ENCODE measurements at places on chromosomes 12 and 14.

- no peak for DNase-seq
Measured at GRCh38 chr12:107431942-107432341, 253.7 kb upstream of the PWP1 start.

DNA sequence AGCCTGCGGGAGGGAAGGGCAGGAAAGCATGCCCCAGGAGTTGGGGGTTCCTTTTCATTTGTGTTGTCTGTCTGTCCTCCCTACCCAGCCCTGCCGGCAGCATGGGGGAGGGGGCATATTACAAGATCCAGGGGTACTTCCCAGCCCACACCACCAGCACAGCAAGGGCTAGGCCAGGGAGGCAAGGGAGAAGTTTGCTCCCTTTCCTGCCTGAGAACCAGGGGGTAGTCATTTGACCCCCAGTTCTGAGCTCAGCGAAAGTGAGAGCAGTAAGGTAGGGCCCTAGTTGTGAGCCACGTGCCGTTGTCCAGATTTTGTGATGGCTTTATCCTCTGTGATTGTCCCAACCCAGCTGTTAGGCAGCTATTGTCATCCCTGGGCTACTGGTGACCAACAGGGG is 364.7 kb downstream of the BCL11B start:
- DNase-seq = no peak

DNA sequence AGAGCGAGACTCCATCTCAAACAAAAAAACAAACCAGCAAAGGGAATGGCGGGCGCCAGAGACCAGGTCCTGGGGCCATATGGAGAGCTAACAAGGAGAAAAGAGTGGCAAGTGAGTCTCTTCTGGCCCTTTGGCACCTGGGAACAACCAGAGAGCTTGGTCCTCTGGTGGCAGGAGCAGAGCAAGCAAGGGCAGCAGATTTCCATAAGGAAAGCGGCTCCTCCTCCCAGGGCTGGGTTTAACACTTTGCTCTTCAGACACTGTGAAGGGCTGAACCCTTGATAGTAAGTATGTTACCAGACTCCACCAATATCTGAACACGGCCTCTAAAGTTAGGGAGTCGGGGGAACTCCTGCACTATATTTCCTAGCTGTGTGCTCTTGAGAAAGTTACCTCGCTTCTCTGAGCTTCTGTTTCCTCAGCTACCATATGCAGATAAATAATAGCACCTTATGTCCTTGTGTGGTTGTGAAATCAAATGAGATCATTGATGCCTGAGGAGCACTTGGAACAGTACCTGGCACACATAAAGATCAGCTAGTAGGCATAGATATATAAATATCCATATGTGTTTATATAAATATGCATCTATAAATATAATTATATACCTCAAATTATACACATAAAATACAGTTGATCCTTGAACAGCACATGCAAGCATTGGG is 33.4 kb upstream of the PLEKHG6 start:
- no peak for DNase-seq

GRCh38 chr14:106417224-106418049 is 891.1 kb downstream of the TMEM121 start:
- DNase-seq = peak; percentile 20

DNA sequence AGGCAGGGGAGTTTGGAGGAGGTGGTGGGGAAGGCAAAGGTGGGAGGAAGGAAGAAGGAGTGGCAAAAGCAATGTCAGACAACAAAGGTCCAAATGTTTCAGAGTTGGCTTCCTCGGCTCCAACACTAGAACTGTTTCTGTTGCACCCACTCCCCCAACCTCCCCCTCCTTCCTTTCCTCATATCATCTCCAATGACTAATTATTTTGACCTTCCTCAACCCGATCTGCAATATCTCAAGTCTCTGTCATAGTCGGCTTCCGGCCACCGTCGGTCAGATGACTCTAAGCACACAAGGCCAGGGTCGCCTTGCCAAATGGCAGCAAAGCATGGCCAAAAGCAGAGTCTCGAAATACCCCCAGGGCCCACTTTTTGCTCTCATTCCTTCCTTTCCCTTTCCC is 637.0 kb upstream of the TBX3 start:
- peak; percentile 82 for DNase-seq

DNA sequence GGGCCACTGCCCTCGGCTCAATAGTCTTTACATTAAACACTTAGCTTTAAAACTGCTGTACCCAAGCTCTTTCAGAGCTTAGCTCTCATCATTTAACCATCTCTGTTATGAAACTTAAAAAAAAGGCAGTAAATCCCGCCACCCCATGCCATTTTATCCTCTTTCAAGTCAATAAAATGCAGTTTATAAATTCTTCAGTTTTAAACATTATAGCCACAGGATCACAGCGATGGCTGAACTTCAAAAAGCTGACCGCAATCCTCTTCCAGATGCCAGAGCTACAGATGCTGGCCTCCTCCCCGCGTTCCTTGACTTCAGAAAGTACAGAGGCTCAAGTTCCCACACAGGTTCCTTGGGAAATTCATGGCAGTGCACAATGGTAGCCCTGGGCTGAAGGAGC is 4.2 kb downstream of the OR10G3 start:
- no peak for DNase-seq

GRCh38 chr12:93042283-93042682 is 113.2 kb upstream of the EEA1 start:
- no peak for DNase-seq

GRCh38 chr14:40685764-40686163 is 920.9 kb upstream of the LRFN5 start:
- no peak for DNase-seq

GRCh38 chr12:106429636-106430035 is 72.1 kb downstream of the POLR3B start:
- DNase-seq = no peak

- DNase-seq = peak; percentile 54
Measured at GRCh38 chr14:60485598-60486251, at the start of gene C14orf39. C14orf39 (minus strand) TSS chr14:60486063; CDS start chr14:60485078, 985 bp downstream.

- peak; percentile 38 for DNase-seq
Measured at GRCh38 chr12:82673698-82674097, 13.0 kb upstream of the TMTC2 start.

DNA sequence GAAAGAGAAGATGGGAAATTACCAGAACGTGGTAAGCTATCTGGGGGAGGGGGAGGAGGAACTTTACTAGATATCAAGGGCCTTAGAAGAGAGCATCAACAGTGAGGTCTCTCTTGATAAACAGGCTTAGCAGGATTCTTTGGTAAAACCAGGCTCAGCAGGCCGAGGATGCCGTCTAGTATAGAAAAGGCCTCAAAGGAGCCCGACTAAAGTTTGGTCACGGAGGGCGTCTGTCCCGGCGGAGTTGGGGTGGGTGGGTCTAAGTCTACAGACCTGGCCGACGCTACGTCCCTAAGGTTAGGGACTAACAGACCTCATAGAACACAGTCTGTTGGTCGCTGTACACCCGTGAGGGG is 538 bp upstream of the TIGAR start:
- no peak for DNase-seq

DNA sequence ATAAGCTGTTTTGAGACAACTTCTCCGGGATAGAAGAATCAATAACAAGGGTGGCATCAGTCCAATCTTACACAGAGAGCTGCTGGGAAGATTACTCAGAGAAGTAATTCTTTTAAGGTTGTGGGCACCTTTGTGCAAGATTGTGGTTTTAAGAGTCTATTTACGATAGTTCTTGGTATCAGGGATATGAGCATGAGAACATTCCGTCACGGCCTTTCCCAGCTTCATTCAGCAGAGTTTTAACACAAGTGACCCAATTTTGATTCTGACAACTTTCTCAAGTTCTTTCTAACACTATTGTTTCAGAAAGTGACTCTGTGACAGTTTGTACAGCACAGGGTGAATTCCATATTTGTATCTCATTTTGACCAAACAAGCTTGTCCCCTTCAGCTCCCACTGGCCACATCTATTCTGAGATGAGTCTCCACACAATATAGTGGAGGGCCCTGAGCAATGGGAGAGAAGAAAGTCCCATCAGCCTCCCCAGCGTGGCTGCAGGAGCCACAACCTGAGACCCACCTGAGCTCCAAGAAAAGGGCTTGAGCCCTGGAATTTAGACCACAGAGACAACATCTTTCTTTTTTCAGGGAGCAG is 869.2 kb downstream of the TMEM121 start:
- DNase-seq = no peak

DNA sequence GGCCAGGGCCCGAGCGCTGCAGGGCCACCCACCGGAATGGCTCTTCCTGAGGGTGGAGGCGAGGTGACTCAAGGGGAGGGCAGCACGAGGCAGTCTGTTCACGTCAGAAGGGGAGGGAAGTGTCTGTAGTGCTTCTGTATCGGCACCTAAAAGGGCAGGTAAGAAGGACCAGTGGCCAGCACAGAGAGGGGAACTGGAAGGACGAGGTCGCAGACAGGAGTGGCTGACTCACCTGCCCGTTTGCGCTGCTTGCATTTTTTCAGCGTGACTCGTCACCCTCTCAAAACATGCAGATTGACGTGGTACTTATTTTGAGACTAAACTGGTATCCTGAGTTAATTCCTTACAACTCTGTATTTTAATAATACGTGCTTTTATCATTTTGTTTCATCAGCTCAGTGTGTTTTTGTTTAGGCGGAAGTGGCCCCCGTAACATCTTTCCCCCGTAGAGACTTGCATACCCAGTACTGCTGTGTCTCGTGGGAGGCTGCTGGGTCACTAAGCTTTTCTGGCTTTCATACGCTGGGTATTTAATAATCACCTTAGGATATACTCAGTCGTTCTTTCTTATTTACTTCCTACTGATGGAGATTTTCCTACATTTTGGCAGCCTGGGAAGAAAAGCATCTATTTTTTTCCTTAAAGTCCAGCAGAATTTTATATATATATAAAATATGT is 26.4 kb downstream of the SFSWAP start:
- DNase-seq = no peak

DNA sequence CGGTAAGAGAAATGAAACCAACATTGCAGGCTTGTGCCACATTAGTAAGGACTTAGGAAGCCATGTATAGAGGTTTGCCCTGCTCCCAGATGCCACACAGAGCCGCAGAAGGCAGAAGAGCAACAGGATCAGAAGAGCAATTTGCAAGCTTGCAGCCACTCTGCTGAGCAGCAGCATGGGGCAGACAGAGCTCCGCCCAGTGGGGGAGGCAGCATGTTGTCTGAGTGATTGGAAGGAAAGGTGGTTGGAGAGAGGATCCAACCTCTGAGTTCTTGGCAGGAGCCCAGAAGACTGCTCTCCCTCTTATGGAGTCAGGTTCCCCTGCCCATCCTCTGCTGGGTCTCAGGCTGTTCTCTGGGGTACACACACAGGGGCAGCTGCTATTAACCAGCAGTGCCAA is 2.3 kb upstream of the KRT6A start:
- no peak for DNase-seq

- no peak for DNase-seq
Measured at GRCh38 chr14:25136811-25137210, 86.9 kb upstream of the STXBP6 start.

- DNase-seq = no peak
Measured at GRCh38 chr14:62253911-62254310, 491.7 kb downstream of the SNAPC1 start.

DNA sequence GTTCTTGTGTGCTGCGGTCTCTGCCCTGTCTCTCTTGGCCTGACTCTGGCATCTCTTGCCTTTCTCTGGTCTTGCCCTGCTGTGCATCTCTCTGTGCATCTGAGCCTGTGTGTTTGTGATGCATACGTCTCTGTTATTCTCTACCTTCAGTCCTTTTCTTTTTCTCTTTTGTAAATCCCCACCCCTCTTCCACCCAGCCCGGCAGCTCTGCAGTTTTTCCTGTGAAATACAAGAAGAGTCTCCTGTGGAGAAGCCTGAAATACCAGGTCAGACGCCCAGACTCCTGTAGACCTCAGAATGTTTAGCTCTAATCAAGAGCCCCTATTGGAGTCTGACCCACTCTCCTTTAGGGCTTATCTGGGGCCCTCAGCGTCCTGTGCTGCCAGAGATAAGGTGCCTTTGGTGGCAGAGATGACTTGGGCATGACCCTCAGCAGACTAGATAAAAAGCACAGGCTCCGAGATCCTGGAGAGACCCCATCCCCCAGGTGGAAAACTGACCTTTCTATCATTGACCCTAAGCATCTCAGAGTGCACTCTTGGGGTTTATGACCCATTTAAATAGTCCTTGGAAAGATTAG is 167.5 kb upstream of the SRRM4 start:
- no peak for DNase-seq

GRCh38 chr12:20194171-20194570 is 174.2 kb upstream of the PDE3A start:
- peak; percentile 30 for DNase-seq

DNA sequence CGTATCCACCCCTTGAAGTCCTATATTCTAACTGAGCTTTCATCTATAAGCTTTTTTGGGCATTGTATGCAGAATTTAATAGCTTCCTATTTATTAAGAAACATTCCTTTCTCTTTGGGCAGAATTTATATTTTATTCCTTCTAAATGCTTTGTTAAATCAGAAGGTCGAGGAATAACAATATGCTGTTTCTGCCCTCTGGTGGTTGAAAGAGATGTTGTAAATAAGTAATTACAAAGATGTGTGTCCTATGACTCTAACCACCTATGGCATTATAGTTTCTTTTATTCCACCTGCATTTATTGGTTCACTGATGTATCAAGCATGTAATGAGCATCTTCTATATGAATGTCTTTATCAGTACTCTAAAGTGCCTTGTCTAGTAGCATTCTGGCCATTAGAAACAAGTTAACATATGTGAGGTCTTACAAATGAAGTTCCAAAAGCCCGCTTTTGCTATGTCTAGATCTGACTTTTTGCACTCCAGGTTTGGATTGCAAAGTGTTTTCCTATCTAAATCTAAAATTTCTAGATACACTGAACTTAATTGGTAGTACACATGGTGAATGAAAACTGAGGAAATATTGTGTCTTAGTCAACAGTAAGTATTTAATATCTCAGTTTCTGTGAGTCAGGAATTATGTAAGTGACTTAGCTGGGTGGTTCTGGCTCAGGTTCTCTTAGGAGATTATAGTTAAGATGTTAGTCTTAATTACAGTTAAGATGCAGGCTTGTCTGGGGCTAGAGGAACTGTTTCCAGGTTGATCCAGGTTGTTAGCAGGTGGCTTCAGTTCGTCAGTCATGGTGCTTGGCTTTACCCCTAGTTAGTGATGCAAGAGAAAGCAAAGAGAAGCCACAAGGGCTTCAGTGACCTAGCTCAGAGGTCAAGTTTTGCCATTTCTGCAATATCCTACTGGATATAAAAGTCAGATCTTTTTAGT is 57.5 kb downstream of the PLEKHA5 start:
- DNase-seq = peak; percentile 50

DNA sequence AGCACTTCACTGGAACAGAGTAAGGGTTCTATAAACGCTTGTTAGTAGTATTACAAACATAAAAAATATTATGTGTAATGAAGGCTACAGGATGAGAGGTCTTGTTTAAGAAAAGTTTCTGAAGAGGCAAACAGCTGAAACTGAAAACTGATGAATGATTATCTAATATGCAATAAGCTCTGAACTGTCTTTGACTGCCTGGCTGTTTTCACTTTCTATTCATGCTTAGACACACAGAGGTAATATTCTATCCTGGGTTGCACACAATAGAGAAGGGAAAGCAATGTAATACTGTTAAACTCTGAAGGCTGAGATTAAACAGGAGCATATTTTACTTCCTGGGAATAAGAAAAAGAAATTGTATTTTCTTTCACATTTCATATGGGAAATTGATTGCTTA is 251.3 kb downstream of the ALX1 start:
- no peak for DNase-seq

DNA sequence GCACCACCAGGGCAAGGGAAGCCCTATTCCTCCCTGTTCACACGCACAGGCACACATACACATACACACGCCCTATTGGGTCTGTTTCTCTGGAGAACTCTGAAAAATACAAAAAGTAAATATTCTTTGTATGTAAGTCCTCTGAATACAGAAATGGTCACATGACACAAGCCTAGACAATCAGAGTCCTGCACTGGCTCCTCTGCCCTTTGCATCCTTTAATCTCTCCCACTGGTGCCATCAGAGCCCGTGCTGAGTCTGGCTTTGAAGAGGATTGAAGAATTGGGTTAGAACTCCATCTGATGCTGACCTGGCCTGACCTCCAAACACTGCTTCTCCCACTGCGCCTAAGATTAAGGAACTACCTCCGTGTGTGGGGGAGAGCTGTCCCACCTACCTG is 273.2 kb upstream of the TBX3 start:
- no peak for DNase-seq
